ENCODE measurements at places on chromosomes 12 and 14. TPM values are rescaled to one million over a fixed set of nuclear protein-coding genes. Genes with fewer than 3 reads are reported as not detected.

ABHD12B gene
- 0.12 TPM for total RNA-seq

MGP gene
- total RNA-seq: 4,199 TPM

NEUROD4 gene
- not detected for total RNA-seq

ASCL1 gene
- not detected for total RNA-seq

SLC17A8 gene
- not detected for total RNA-seq

B3GNT4 gene
- not detected for total RNA-seq

SMCO2 gene
- total RNA-seq: not detected

AICDA gene
- total RNA-seq: not detected

SOS2 gene
- total RNA-seq: 10.1 TPM

LMNTD1 gene
- total RNA-seq: not detected

KRT75 gene
- total RNA-seq: not detected

SIRT4 gene
- 0.35 TPM for total RNA-seq

SERPINA9 gene
- not detected for total RNA-seq

KLRD1 gene
- not detected for total RNA-seq

SLC16A7 gene
- 14.0 TPM for total RNA-seq

GALNT8 gene
- 0.12 TPM for total RNA-seq

LALBA gene
- total RNA-seq: not detected

ZDHHC17 gene
- total RNA-seq: 15.9 TPM

NAV3 gene
- 38.4 TPM for total RNA-seq

SLC6A15 gene
- 2.1 TPM for total RNA-seq

GSKIP gene
- 19.0 TPM for total RNA-seq

IRF9 gene
- total RNA-seq: 48.1 TPM

NRIP2 gene
- under 0.01 TPM for total RNA-seq

DBX2 gene
- total RNA-seq: not detected

SLC6A13 gene
- not detected for total RNA-seq

SOAT2 gene
- total RNA-seq: 0.12 TPM

MIP gene
- not detected for total RNA-seq

TAS2R46 gene
- not detected for total RNA-seq

PTPRO gene
- total RNA-seq: 0.09 TPM

TMEM132D gene
- total RNA-seq: not detected

PAH gene
- total RNA-seq: not detected

TOMM20L gene
- not detected for total RNA-seq

BDKRB1 gene
- total RNA-seq: 0.68 TPM

CELA1 gene
- not detected for total RNA-seq

RTL1 gene
- not detected for total RNA-seq

KERA gene
- total RNA-seq: not detected
